ENCODE measurements at places on chromosomes 12 and 14. TPM values are rescaled to one million over a fixed set of nuclear protein-coding genes. Genes with fewer than 3 reads are reported as not detected.

- no peak for DNase-seq
Observed at GRCh38 chr14:69360438-69361108, 37.5 kb downstream of the ERH start.

Gene PLEKHG7
- total RNA-seq: 6.1 TPM

DNA sequence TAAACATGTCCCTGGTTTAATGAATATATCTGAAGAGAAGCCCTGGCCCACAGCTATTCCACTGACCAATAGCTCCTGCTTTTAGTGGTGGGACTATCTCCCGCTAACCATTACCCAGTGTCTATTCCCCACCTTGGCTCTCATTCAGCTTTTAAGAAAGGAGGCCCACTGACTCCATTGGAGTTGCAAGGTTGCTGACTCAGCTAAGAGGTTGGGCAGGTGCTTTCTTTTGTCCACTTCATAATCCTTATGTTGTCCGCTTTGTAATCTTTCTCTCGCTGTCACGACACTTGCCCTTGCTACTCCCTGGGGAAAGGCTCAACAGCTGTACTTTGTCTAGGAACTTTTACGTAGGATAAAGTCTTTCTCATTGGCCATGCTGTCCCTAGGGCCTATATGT lies 453.4 kb upstream of the CCDC196 start:
- no peak for DNase-seq

Gene WIF1
- total RNA-seq: 3.2 TPM

DNA sequence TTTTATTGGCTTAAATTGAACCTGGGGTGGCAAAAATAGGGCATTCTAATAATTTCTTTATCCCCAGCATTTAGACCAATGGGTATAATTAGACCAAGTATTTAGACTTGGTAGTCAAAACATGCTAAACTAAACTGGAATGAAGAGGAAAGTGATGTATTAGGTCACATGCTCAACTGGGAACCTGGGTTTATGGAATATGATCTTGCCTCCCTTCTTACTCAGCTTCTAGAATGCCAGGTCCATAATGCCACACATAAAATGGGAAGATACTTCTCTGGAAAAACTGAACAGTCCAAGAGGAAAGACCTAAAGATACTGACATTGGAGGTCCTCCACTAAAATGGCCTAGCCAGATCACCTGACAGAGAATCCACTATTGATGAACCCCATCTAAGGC lies 6.2 kb upstream of the BIN2 start:
- no peak for DNase-seq

Gene FSCB
- 0.10 TPM for total RNA-seq

DNA sequence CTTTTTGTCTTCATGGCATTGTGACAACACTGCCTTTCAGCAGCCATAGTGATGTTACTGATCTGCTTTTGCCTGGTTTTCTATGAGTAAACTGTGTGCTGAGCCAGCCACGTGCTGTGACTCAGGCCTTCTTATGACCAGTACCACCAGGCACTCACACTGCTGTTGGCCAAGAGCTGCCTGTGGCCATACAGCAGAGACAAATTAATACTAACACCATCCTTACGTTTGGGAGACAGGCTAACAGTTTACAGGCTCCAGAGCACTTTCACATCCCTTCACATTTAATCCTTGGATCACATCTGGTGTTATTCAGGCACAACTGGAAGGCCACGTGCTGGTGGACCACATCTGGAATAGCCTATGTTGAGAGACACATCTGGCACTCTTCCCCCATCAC lies 377.9 kb downstream of the CCDC91 start:
- no peak for DNase-seq

GRCh38 chr12:84136862-84137367 lies 775.7 kb downstream of the SLC6A15 start:
- no peak for DNase-seq

GRCh38 chr14:58280954-58281787 lies 17.2 kb upstream of the ARID4A start:
- DNase-seq: no peak

DNA sequence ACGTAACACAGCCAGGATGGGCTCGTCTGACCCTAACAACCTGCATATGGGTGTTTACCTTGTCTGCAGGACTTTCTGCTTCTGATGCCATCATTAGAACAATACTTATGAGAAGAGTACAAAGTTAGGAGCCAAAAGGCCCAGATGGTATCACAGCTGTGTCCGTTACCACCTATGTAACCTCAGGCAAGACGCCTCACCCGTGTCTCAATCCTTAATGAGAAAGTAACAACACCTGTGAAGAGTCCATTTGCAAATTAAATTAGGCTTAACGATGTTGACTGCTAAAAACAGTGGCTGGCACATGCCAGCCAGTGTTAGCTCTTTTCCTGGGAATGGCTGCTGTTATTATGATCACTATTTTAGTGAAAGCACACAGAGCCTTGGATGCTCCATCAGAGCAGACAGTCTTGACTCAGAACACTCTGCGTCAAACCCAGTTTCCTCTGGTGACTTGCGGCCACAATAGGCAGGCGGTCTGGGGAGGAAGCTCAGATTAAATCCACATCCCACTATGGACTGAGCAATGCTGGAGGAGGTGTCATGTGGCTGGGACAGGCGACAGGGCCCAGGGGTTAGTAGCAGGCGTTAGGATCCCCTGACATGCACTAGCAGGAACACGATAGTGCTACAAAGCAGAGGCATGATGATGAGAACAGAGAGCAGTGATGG lies 125.3 kb downstream of the SLC15A4 start:
- no peak for DNase-seq

Gene LRRK2
- 14.3 TPM for total RNA-seq

Gene TBX5
- total RNA-seq: not detected

DNA sequence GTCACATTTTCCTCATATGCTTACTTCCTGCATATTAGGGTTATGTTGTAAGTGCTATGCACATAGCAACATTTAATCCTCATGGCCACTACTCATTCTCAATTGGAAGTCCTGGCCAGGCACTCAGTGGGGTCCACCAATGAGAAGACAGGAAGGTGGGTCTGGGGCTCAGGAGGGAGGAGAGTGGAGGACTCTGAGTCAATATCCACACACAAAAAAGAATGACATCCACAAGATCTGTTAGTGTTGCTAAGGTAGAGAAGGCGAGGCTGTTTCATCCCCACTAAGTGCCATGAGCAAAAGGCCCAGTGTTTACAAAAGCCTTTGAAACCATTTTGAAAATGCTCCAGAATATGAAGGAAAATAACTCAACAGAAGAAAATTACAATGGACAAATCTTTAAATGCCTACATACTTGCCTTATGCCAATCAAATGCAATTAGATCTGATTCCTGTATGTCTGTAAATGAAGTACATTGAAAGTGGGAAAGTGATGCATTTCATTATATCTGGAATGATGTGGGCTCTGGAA lies 53.9 kb downstream of the EID3 start:
- DNase-seq: no peak

DNA sequence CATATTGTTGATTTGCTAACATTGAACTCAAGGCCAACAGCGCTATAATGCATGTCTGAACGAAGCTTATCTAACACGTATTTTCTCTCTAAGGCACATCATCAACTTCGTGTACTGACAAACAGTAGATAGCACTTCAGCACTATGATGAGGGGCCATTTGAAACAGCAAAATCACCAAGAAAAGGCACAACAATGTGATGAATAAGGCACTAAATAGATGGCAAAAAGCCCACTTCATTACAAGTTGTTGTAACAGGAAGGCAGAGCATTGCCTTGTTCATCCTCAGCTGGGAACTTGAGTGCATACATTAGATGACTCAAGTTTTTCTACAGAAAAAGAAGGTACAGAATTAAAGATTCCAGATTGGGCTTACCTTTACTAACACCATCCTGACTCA lies 75.2 kb downstream of the LIN7A start:
- DNase-seq: no peak

Gene KRT85
- total RNA-seq: not detected

- no peak for DNase-seq
Observed at GRCh38 chr12:96652870-96653269, 163.5 kb downstream of the CFAP54 start.

Gene INSM2
- total RNA-seq: not detected

GRCh38 chr14:53621921-53622320 lies 334.7 kb downstream of the BMP4 start:
- no peak for DNase-seq

Gene SLC38A4
- total RNA-seq: 0.28 TPM

GRCh38 chr12:24066865-24067264 lies 117.4 kb upstream of the SOX5 start:
- no peak for DNase-seq
